Suppressor macrophage treated with lipopolysaccharide for 4 hours (primary cell): ENCODE measurements at places on chromosomes 3 and 15.

GRCh38 chr3:134600206-134600605, 50.6 kb downstream of the KY start:
- no peak for DNase-seq

GRCh38 chr15:25712961-25713355, 150.2 kb downstream of the ATP10A start:
- DNase-seq: no peak

DNA sequence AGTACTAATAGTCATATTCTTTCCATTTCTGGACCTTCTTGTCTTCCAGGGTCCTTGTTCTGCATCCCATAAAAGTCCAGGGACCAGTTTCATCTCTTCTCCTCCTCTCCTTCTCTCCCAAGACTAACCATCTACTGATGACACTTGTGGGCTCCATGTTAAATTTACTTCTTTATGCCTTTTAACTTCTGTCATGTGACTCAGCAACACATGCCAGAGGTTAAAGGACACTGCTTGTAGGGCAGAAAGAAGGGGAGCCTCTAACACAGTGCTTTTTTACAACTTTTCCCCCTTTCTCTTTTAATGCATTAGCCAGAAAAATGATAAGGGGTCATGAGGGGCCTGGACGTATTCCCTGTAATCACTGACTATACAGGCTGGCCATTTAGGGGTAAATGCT, 10.0 kb downstream of the SH3GL3 start:
- DNase-seq: no peak

- no peak for DNase-seq
Observed at GRCh38 chr3:49506906-49507305, 36.8 kb downstream of the DAG1 start.

DNA sequence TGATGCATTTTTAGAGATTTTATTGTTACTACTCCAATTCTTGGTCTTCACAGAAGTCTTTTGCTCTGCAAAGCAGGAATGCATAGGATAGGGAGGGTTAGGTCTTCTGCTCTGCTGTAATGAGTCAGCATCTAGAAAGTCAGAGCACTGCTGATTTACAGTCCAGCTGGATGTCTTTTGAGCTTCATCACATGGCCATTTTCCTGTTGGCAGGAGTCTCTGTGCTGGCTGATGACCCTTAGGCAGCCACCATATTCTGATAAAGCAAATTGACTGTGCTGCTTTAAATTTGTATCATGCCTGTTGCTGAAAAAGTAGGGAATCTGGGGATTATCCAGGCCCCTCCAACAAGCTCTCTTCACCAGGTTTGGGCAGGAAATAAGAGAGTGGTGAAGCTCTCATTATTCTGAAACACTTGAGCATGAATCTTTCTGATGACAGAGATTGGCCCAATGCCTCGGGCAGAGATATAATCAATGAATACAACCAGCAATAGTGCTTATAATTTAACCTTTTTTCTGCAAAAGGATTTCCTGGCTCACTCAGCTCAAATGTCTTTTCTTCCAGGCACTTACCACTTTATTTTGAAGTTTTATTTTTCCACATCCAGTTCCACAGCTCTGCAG, 9.7 kb upstream of the CRBN start:
- no peak for DNase-seq
